Stimulated activated CD8-positive, alpha-beta memory T cell treated with anti-CD3 and anti-CD28 coated beads, Interleukin-7, amount 100 ng/mL, for 1 hour (primary cell): ENCODE measurements at places on chromosomes 13 and 19.

GRCh38 chr13:42549552-42549936 lies 24.4 kb upstream of the TNFSF11 start:
- no peak for DNase-seq

DNA sequence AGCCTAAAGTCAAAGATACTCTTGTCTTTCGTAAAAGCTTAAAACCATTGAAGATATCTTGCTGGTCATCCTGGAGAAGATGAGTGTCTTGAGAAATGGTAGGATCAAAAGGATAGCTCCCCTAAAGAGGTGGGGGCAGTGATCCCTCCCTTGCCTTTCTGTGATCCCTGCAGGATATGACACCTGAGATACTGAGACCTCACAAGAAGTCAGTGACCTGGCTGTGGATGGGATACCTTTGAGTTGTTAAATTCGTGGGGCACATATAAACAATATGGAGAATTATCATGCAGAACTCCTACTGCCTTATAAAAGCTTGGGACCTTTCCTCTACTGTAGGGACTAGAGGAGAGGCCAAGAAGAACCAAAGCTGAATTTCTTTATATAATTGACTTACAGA lies 21.4 kb downstream of the STOML3 start:
- no peak for DNase-seq

DNA sequence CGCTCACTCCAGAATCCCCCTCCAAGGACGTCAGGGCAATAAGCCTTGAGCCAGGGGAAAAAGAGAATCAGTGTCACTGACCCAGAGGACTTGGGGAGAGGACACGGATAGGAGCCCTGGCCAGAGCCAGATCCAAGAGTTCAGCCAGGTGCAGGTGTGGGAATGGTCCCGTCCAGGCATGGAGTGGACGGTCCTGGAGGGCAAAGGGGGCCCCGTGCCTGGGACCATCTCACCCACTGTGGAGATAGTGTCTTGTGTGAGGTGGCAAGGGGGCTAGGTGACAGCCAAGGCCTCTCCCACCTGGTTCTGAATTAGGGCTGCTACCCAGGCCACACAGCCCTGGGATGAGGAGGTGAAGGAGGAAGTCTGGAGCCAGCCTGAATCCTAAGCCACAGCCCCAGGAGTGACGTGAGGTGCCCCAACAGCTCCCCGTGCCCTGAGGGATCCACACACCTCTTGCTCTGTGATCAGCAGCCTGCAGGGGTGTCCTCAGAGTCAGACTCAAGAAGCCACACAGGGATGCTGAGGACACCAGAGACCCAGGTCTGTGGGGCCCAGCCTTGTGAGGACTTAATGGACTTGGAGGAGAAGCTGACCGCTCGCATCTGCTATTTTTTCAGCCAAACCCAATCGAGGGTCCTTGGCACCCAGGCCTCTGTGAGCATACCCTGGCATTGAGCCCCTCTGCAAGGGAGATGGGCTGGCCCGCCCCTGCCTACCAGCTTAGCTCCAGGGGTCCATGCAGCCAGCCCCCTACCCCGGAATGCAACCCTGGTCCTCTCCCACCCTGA lies 16.4 kb upstream of the ZNF14 start:
- DNase-seq, result no peak

- DNase-seq, result peak; percentile 52
These were observed 6.5 kb upstream of the TIMM50 start for GRCh38 chr19:39474139-39474620.

DNA sequence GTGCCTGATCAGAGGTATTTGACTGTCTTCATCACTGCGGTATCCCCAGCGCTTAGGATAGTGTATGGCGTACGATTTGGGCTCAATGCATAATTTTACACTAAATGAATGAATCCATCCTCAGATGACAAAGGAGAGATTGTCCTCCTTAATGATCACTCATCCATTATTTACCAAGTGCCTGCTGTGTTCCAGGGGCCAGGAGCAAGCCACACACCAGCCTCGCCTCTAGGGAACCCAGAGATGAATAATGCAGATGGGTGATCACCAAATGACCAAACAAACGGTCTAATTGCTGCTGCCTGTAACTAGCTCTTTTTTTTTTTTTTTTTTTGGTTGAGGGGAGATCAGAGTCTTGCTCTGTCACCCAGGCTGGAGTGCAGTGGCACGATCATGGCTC lies 5.9 kb upstream of the GPR32 start:
- no peak for DNase-seq

DNA sequence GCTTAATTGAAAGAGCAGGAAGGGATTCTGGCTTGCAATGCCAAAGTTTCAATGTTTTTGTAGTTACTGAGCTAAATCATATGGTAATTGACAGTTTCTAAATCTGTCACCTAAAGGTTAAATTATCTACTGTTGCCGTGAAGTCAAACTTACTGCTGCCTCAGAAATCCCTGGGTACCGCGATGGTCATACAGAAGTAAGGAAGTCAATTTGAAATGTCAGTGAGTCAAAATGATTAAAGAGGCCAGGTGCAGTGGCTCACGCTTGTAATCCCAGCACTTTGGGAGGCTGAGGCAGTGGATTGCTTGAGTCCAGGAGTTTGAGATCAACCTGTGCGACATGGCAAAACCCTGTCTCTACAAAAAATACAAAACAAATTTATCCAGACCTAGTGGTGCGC lies 48.8 kb upstream of the TPM4 start:
- no peak for DNase-seq

DNA sequence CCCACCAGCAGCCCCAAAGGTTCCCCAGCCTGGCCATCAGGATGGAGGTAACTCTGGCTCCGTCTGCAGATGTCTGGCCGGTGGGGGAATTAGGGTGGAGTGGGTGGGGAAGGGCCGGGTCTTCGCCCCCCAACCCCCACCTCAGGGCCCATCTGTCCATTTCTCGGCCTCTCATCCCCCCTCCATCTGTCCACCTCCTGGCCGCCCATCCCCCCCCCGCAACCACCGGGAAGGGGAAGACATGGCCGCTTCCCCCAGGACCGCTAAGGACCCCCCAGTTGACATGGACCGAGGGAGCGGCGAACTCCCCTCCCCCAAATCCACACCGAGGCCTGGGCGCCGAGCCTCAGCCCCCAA lies 793 bp downstream of the LRFN1 start:
- no peak for DNase-seq
